ENCODE measurements at places on chromosomes 11 and 22.

GRCh38 chr22:48044487-48045060, 1282.1 kb downstream of the TBC1D22A start:
- no peak for DNase-seq

DNA sequence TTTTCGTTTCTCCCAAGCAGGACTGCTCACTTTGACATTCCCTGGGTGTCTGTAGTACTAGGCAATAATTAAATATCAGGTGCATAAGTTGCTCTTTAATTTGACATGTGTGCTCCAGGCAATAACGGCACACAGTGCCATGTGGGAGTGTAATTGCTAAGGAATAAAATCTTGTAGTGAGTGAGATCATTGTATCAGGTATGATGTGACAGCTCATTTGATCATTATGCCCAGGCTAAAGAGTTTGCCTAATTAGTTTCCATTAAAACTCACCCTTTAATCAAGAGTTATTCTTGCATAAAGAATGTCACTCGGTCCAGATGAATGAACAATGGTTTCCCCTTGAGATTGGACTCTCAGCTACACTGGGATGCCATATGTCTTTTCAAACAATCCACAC, 220.0 kb downstream of the INSC start:
- no peak for DNase-seq

- DNase-seq = no peak
Measured at GRCh38 chr11:15854245-15854644, 502.1 kb downstream of the SOX6 start.

- no peak for DNase-seq
Measured at GRCh38 chr11:113401718-113402117, 14.1 kb downstream of the ANKK1 start.

DNA sequence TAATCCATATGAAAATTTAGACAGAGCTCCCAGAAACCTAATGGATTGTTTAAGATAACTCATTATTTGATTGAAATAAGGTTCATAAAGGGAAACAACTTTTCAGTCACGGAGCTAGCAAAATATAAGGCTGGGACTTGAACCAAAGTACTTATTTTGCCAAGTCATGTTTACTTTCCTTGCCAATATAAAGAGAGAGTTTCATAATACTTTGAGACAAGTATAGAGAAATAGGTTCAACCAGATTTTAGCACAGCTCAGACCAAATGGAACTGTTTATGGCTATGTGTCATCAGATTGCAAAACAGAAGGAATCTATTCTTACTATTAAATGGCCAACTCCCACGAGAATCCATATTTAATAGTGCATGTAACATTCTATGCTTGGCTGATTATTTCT, 1517.5 kb upstream of the TENM4 start:
- no peak for DNase-seq
